SK-MEL-5 (cell line): ENCODE measurements at places on chromosomes 6 and 20. TPM values are rescaled to one million over a fixed set of nuclear protein-coding genes. Genes with fewer than 3 reads are reported as not detected.

DNA sequence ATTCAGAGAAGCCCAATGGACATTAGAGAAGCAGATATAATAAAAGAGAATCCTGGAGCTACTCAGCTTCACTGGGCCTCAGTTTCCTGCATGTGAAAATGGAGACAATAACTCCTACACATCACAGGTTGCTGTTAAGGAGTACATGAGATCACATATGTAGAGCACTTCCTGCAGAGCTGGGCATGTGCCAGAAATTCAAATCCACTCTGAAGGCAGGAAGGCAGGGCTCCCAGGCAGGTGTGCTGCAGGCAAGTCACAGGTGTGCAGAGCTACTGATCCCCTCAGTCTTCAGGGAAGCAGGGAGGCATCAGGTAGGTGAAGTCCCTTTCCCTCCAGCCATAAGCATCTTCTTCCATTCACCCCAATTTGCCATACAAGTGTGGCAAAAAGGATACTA lies 48.0 kb downstream of the DST start:
- no peak for DNase-seq

DNA sequence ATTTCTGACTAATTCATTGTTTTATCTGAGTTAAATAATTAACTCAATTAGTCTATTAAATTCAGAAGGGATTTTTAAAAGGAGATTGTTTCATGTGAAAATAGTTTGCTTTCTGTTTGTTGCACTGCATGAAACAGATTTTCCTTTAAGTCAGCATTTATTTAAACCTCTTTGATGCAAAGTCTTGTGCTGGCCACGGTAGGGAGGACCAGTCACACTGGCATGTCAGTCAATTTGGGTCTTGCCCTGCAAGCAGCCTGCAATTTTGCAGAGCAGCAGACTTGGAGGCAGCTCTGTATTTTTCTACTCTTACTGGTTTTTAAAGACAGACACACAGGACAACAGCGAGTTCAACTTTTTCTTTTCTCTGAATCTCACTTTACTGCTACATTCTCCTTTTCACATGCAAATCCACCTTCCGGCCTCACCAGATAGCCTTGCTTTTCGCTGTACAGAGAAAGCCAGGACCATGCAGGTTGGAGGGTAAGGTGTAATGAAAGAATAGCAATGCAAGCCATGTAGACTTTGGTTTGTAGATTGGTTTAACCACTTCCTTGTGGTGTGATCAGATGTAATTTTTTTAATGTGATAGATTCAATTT lies 689.9 kb upstream of the AGPAT4 start:
- DNase-seq: no peak

GRCh38 chr6:112038268-112038667 lies 15.6 kb upstream of the CCN6 start:
- no peak for DNase-seq

- no peak for DNase-seq
Measured at GRCh38 chr6:161772176-161772575, 498.3 kb upstream of the AGPAT4 start.

DNA sequence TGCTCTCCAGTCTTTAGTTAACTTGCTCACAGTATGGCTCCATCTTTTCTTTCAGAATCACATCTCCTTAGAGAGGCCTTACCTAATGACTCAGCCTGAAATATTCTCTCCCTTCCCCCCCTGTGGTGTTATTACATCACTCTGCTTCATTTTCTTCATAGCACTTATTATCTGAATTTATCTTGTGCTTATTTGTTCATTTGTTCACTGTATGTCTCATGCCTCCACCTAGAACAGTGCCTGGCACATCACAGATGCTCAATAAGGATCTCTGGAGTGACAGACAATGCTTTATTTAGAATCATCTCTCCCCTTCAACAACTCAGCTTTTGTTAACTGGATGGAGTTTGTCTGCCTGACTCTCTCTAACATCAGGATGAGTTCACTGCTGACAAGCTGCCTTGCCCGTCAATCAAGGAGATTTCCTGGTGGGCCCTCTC lies 96.6 kb upstream of the MAN1A1 start:
- no peak for DNase-seq

DNA sequence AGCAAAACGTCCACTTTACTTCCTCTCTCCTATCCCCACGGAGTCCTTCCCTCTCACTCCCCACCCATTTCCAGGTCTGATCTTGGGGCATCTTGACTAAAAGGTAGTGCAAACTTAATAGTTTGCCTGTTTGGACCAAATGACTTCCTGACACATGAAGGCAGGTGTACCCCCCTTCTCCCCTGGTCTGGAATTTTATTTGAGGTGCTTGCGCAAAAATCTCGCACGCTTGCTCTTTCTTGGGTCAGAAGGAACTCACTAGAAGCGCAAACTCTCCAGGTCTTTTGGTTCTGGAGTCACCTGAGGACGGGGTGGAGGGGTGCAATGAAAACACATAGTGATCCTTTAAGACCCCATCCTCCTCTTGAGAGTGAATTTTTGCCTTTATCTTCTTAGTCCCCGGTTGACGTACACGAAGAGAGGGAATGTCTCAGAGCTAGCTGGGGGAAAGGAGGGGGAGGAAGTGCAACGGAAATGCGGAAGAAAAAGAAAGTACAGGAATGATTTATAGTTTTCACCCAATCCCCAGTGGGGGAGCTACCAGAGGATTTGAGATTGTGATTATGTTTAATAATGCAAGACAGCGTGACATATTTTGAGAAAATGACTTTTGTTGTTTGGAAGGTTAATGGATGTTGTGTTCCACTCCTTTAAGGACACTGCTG lies 4.9 kb downstream of the ADGRB3 start:
- no peak for DNase-seq

DNA sequence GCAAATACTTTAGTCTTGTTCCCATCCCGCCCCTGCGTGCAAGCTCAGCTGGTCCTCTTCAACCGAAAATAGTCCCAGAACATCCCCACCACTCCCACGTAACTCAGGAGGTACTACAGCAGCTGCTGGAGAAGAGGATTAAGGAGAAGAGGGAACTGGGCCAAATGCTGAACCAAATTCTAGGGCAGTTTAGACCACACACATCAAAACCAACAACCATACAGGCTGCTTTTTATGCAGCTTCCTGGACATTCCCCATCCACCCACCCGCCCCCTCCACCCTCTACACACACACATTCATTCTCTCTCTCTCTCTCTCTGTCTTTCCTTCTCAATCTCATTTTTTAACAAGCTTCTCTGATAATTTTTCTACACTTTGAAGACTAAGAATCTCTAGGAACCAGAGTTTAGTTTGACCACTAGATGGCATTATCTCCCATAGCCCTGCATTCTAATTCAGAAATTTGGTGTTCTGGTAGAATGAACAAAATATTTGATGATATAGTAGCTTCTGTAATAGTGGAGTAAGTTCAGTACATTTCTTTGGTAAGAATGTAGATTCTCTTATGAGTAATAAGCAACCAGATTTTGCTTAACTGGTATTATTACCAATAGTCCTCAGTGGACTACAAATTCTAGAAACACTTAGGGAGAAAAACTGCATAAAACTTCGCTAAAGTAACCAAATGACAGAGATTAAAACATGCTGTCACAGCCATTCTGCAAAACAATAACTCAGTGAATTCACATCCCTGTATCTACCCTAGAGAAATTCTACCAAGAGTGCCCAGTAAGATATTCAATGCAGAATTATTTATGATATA lies 52.1 kb upstream of the BEND6 start:
- peak; percentile 56 for DNase-seq

- no peak for DNase-seq
Measured at GRCh38 chr20:5096463-5096862, 23.3 kb downstream of the PCNA start.

DNA sequence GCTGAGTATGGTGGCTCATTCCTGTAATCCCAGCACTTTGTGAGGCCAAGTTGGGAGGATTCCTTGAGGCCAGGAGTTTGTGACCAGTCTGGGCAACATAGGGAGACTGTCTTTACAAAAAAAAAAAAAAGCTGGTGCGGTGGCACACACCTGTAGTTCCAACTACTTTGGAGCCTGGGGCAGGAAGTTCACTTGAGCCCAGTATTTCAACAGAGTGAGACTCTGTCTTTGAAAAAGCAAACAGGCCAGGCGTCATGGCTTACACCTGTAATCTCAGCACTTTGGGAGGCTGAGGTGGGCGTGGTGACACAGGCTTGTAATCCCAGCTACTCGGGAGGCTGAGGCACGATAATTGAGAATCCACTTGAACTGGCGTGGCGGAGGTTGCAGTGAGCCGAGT lies 28.7 kb downstream of the MYBL2 start:
- no peak for DNase-seq

- DNase-seq: peak; percentile 69
Measured at GRCh38 chr6:138765896-138766655, 7.5 kb upstream of the CCDC28A start.

DNA sequence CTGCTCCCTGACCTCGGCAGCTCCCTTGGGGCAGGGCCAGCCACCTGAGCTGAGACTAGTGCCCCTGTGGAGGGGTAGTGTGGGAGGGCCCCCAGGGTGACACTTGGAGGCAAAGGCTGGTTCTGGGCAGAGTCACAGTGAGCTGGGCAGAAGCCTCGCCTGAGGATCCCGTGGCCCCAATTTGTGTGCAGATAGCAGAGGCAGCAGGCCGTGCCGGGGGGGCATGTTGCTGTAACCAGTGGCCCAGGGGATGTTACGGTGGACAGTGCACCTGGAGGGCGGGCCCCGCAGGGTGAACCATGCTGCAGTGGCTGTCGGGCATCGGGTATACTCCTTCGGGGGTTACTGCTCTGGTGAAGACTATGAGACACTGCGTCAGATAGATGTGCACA lies 2.9 kb downstream of the KLHDC3 start:
- no peak for DNase-seq

GRCh38 chr20:35842361-35842760 lies 70.5 kb downstream of the PHF20 start:
- no peak for DNase-seq

GRCh38 chr6:125251516-125252220 lies 50.1 kb downstream of the HDDC2 start:
- peak; percentile 27 for DNase-seq

DNA sequence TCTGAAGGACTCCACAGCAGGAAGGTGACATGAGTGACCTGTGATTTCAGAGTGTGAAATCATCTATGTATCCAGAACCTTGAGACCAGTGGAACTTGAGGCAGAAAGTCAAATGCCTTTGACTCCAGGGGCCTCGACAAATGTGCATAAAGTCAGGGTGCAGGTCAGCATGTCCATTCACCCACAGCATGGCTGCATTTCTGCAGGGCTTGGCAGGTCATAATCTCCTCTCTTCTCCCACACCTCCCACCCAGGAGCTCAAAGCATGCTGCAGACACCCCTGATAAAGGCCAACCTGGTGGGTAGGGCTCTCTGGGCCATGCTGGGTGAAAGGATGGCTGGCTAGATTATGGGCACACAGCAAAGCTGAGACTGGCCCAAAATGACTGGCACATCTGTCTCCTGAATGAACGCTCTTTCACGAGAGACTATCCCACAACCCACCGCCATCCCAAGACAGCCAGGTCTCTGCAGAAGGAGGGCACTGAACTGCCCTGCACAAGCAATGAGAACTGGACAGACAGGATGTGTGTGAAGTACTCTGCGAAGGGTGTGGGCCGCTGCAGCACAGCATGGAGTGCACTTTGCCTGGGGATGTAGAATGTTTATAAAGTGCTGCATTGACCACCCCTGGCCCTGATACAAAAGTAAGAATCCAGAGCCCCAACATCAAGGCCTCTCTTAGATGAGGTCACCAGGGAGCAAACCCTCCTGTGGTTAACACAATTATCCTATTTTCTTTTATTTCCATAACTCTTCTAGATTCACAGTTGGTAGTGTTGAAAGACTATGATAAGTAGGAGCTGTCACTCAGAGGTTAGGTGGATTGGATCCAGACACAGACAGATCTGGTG lies 78.2 kb upstream of the NXT1 start:
- no peak for DNase-seq

GRCh38 chr20:40815156-40816038 lies 126.4 kb upstream of the MAFB start:
- DNase-seq: no peak

- DNase-seq: no peak
Measured at GRCh38 chr6:161445021-161445799, 171.3 kb upstream of the AGPAT4 start.

GRCh38 chr20:37277253-37277593 lies 12.2 kb upstream of the MANBAL start:
- no peak for DNase-seq

DNA sequence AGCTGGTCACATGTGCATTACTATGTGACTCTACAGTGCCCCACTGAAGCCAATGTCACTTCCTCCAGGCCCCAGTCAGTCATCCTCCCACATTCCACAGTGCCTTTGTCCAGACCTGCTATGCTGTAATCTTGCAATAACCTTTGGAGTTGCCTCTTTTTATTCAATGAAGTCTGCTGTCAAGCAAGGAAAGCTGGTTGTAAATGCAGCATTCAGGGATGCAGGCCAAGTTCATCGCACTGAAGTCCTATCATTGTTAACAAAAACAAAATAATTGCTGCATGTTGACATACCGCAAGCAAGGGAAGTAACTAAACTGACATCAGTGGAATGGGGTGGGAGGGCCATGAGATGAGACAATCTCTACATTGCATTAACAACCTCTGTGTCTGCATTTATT lies 131.2 kb upstream of the CDYL start:
- DNase-seq: no peak

DNA sequence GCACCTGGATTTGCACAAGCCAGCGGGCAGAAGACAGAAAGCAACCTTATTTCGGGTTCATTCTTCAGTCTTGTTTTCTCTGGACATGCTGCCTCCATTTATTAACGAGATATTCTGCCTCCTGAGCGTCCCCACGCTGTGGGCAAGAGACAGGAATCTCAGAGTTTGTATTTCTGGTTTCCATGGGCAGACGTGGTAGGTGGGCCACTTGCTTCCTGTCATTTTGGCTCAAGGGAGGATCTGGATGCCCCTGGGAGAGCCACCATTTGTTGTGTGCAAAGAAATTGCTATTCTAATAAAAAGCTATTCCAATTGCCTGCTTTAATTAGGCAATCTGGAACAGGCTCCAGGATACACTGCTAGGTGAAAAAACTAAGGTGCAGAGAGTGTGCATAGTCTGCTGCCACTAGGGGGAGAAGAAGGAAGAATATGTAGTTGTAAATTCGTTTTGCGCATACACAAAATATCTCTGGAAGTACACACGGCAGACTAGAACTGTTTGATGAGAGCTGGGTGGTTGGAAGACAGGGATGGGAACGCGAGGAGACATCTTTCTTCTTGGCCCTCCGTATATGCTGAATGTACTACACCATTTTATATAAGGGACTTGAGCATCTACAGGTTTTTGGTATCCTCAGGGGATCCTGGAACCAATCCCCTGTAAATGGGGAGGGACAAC lies 30.1 kb upstream of the SLC16A10 start:
- DNase-seq: peak; percentile 82

FOXF2 gene
- 3.8 and 6.0 TPM in 2 replicates for total RNA-seq

TASP1 gene
- total RNA-seq: 11.1 and 11.7 TPM in 2 replicates

GPLD1 gene
- 0.55 and 1.1 TPM in 2 replicates for total RNA-seq

UBD gene
- not detected in 2 replicates for total RNA-seq

FOXQ1 gene
- not detected in 2 replicates for total RNA-seq
